ENCODE measurements at places on chromosomes 13 and 19.

- no peak for DNase-seq
Observed at GRCh38 chr19:31882709-31883108, 462.7 kb upstream of the ZNF507 start.

DNA sequence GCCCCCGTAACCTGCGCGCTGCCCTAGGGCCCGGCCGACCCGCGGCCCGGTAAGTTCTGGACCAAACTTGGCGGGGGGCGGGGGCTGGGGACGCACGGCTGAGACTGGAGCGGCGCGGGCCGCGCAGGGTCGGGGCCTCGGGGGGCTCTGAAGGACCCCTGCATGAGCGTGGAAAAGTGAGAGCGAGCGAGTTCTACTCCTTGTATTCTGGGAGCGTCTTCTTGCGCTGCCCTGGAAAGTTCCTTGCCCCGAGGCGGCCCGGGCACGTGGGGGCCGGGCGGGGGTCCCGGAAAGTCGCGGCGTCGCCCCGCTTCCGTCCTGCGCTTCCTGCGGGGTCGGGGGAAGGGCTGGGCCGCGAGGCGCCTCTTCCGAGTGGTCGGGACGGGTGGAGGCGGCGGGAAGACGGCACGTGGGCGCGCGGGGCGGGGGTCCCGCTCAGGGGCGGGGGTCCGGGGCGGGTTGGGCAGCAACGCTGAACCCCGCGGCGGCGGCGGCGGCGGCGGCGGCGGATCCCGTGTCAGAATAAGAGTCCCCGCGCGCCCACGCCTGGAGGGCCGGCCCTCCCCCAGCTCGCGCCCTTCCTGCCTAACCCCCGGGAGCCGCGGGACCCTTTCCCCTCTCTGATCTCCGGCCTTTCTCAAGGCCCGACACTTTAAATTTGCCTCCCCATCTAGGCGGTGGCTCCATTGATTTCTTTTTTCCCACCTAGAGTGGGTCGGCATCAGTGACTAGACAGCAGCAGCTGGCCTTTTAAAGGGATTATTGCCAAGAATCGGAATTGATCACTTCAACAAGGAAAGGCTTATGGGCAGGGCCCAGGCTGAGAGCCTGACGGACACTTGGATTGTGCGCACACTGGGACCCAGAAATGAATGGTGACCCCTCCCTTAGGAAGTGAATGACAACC lies 749 bp downstream of the GATAD2A start:
- peak; percentile 71 for DNase-seq

- no peak for DNase-seq
Observed at GRCh38 chr13:94761407-94761806, 49.1 kb upstream of the SOX21 start.

DNA sequence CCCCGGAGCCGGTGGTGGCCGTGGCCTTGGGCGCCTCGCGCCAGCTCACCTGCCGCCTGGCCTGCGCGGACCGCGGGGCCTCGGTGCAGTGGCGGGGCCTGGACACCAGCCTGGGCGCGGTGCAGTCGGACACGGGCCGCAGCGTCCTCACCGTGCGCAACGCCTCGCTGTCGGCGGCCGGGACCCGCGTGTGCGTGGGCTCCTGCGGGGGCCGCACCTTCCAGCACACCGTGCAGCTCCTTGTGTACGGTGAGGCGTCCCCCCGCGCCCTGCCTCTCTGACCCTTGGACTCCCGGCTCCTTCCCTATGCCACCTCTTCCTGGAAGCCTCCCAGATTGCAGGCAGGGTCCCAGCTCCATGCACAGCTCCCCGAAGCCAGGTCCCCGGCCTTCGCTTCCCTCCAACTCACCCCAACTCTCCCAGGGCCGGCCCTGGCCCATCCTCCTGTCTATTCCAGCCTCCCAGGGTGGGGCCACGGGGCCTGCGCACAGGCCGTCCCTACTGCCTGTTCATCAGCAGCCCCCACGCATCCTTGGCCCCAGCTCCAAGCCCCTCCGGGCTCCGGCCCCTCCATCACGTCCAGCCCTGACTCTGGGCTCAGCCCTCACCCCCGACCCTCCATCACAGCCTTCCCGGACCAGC lies 1.7 kb downstream of the MADCAM1 start:
- no peak for DNase-seq

- no peak for DNase-seq
Observed at GRCh38 chr13:75050419-75051046, 431.4 kb downstream of the TBC1D4 start.

DNA sequence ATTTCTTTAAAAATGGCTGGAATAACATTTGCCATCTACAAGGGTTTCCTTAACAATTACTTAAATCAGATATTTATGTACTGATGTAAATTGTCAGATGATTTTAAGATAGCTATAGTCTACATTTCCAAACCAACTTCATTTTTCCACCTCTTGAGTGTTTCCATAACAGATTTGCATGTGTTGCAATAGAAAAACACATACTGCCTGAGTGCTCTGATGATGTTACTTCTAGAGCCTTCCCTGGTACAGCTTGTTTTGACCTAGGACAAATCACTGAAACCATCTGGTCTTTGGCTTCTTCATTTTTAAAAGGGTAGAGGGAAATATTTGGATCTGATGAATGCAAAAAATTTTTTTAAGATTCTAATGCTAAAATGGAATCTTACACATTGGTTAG lies 245.9 kb downstream of the PCDH9 start:
- no peak for DNase-seq

All from hematopoietic multipotent progenitor cell treated with erythropoietin and hydrocortisone succinate and interleukin-3 and kit ligand, for 4 days (in vitro differentiated cells).